ENCODE measurements at places on chromosomes 3 and 15.

GRCh38 chr3:124700880-124701684 lies 29.2 kb upstream of the UMPS start:
- DNase-seq, result no peak

DNA sequence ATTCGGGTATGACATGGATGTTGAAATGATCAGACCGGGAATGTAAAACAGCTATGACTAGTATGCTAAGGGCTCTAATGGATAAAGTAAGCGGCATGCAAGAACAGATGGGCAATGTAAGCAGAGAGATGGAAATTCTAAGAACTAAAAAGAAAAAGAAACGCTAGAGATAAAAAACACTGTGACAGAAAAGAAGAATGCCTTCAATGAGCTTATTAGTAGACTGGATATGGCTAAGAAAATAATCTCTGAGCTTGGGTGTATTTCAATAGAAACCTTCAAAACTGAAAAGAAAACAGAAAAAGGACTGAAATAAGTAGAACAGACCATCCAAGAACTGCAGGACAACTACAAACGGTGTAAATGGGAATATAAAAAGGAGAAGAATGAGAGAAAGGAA lies 101.2 kb downstream of the HES1 start:
- no peak for DNase-seq

DNA sequence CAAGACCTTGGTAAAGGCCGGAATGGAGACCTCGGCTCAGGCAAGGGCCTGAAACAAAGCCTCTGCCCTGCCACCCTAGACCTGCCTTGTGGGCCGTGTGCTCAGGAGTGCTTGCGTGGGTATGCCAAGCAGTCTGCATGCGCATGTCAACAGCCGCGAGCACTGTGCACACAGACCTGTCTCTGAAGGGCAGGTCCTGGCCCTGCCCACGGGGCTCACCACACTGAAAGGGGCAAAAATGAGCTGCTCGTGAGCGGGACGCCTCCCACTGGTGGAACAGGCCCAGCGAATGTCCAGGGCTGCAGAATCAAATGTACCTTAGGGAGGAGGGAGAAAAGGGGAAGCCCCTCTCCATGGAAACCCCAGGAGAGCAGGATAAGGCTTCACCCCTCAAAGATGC lies 44.3 kb upstream of the FGD5 start:
- no peak for DNase-seq

GRCh38 chr3:174352227-174352626 lies 506.9 kb upstream of the NAALADL2 start:
- DNase-seq, result no peak

DNA sequence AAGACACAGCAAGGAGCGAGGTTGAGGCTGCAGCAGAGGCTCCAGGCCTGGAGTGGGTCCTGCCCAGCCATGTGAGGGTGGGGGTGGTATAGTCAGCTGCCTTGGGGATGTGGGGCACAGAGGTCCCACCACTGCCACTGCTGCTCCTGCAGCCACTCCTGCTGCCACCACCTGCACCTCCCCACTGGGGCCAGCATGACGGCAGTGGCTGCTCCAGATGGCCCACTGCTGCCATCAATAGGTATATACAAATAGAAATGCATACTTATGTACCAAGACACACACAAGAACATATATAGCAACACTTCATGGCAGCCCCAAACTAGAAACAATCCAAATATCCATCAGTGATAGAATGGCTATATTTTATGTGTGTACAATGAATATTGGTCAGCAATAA lies 10.0 kb upstream of the TOP2B start:
- no peak for DNase-seq

GRCh38 chr3:171695426-171695825 lies 114.9 kb downstream of the PLD1 start:
- DNase-seq, result no peak

DNA sequence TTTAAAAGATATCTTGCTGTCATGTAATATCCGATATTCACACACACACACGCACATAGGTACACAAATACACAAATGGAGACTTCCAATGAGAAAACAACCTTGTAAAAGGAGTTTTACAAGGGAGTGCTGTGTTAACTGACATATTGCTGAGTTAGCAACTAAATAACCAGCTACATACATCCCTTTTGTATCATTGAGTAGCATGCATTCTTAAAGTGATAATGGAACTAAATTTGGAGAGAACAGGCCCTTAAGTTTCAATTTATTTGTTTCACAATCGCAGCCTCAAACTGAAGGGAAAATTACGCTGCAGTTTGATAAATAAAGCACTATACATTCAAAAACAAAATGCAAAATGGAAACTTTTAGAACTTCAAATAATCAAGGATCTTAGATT lies 1046.0 kb upstream of the NR2F2 start:
- DNase-seq, result no peak

DNA sequence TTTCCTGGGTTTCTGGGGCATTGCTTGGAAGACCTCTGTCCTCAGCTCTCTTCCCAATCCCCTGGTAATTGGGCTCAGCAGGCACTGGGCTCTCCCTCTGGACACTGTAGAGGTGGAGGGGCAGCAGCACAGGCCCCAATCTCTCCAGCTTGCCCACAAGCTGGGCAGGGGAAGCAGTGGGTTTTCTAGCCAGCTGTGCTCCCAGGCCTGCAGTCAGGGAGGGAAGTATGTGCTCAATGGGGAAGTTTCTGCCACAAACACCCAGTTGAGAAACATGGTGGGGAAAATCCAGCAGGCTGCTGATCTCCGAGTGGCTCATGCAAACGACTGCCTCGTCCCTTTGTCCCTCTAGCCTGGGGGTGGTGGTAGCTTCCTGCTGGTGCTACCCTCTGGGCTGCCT lies 12.8 kb upstream of the RFT1 start:
- DNase-seq, result no peak

DNA sequence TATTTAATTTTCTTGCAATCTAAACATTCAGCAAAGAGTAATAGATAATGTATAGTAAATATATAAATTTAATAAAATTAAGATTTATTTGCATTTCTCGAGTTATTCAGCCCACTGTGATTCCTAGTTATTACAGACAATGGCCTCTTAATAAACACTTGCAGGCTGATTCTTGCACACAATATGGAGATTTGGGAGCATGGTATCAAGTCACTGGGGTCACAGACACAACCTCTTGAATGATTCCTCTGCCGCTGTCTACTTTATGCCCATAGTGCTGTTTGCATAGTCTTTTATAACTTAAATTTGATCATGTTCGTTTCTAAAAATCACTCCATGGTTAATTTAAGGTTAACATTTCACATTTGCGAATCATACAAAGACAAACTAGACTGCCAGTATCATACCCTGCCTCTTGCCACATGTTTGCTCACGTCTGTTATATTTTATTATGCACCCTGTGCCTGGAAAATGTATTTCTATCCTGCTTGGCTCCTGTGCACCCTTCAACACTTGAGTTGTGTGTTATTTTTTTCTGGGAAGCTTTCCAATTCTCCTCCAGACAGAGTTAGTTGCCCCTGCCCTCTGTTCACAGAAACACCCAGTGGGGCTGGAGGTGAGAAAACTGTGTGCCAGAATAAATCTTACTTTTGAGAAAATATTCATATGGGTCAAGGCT lies 206.3 kb upstream of the ROBO1 start:
- no peak for DNase-seq

DNA sequence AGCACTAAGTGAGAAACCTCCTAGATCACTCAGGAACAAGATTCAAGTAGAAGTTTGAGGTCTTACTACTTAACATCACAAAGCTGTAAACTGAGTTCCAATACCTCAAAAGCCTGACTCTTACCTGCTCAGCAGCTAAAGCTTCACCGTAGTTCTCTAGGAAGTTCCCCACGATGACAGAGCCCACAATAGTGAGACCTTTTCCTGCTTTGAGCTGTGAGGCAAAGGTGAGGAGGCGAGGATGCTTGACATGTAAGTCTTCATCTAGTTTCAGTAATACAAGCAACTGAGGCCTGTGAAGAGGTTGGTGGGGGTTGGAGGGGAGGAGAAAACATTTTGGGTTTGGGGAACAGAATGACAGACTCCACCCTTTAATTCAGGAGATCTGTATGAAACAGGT lies 15.7 kb downstream of the EMC4 start:
- no peak for DNase-seq

- DNase-seq, result no peak
Observed at GRCh38 chr3:167887096-167887495, 151.6 kb downstream of the SERPINI1 start.

DNA sequence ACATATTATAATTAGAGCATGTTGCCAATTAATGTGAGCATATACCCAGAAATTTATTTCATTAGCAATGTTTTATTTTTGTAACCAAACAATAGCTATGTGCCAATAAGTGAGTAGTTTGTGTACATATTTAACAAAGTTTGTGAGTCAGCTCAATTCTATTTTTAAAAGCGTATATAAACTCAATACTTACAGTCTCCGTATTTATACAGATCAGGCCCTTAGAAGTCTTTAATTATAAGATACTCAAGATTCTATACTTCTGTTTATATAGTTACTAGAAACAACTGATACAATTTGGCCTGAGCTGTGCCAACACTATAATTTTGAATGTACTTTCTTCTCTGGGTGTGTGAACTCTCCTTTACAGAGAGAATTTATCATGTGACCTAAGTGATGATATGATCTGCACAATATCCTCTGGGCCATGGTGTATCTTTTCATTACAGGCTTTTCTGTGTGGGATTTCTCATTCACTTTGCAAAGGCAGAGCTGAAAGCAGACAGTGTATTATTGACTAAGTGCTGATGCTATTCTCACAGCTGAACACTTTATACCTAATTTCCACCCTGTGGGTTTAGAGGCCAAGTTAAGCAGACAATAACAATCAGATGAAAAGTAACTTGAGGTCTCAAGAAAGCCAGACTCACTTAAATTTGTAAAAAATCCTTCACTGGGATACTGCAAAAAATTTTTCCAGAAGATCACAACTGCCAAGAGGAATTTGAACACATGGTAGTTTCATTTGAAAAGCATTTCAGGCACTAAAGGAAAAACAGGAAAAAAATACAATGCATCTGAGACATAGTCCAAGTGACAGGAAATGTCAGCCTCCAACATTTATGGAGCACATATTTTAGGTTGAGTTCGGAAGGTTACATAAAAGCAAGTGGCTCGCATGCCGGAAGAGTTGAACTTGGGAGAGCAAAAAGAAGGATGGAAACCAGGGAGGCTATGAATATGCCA lies 277.9 kb upstream of the SEMA6D start:
- no peak for DNase-seq

GRCh38 chr3:47097864-47098263 lies 66.0 kb downstream of the SETD2 start:
- DNase-seq, result no peak

GRCh38 chr3:70914862-70915261 lies 602.4 kb upstream of the MDFIC2 start:
- DNase-seq, result no peak

GRCh38 chr3:145735631-145736030 lies 425.4 kb downstream of the PLOD2 start:
- DNase-seq, result no peak

DNA sequence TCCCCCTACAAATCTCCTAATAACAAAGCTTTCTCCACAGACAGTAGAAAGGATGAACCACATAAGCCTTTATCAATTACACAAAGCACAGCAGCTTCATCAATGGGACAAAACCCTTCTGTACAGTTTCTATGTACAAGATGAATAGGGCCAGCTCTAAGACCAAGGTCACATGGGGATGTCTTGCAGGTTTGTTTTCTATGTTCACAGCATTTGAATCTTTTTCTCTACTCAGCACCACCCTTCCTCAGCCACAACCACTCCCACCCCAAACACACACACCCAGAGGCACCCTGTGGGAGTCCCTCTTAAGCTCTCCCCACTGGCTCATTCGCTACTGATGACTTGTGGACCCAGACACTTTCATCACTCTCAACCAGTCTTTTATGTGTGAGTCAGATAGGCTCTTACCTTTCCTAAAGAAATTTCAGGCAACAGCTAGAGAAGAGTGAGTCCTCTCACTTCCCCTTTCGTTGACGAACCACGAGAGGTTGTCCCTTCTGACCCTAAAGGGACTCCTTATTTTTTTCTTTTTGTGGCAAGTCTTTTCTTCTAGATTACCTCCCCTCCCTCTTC lies 57.9 kb downstream of the ARHGAP31 start:
- DNase-seq, result no peak

DNA sequence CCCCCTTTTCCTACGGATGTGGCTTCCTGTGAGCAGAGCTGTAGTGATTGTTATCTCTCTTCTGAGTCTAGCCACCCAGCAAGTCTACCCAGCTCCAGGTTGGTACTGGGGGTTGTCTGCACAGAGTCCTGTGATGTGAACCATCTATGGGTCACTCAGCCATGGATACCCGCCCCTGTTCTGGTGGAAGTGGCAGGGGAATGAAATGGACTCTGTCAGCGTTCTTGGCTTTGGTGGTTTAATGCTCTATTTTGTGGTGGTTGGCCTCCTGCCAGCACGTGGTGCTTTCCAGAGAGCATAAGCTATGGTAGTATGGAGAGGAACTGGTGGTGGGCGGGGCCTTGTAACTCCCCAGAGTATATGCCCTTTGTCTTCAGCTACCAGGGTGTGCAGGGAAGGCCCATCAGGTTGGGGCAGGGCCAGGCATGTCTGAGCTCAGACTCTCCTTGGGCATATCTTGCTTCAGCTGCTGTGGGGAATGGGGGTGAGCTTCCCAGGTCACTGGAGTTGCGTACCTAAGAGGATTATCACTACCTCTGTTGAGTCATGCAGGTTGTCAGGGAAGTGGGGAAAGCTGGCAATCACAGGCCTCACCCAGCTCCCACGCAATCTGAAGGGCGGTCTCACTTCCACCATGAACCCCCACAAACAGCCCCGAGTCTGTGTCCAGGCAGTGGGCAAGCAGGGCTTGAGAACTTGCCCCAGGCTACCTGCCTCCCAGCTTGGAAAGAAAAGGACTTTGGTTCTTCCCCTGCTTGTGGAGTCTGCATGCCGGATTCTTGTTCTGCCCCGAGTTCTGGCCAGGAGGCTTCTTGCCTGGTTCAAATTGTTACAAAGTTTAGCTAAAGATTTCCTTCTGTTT lies 9.0 kb upstream of the ADGRG7 start:
- DNase-seq, result no peak

- no peak for DNase-seq
Observed at GRCh38 chr3:8624612-8625011, 20.0 kb downstream of the SSUH2 start.

DNA sequence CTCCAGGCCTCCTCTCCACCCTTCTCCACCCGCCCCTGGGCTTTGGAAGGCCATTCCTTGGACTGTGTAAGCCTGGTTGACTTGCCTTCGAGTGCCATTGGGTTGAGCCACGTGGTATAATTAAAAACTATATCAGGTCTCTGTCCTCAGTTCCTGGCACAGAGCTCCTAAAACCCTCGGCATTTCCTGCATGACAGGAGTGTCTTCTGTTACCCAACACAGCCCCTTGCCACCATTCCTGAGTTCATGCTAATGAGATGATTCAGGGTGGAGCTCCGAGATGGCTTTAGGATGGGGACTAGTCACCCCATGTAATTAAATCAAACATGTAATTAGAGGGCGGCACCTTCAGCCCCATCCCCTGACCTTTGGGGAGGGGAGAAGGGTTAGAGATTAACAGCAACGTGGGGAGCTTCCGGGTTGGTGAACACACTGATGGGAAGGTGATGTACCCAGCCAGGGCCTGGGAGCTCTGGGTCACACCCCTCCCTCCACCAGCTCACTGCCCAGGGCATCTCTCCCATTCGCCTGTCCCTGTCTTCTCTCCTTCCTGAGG lies 256.4 kb downstream of the FAM43A start:
- DNase-seq, result no peak
